Cardiac septum (tissue), 1 donor: ENCODE measurements at places on chromosomes 5 and 9.

- DNase-seq = peak; percentile 41
Measured at GRCh38 chr5:178296066-178296465, 63.5 kb upstream of the PHYKPL start.

- DNase-seq = no peak
Measured at GRCh38 chr5:149729150-149729549, 960 bp upstream of the PPARGC1B start.

DNA sequence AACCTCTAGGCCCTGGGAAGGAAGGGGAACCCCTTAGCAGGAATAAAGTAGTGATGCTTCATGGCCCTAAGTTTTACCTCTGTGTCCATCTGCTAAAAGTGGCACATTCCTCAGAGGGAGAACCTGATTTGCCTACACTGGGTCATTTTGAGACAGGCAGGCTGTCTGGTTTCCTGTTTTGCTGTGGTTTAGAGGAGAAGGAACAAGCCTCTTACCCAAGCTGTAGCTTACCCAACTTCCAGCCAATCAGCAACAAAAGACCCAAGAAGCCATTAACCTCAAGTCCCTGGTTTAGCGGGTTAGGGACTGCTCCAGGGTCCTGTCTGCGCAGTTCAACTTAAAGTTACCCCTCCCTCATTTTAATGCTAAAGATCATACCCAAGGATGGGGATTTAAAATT is 411.0 kb downstream of the MAT2B start:
- DNase-seq = no peak

DNA sequence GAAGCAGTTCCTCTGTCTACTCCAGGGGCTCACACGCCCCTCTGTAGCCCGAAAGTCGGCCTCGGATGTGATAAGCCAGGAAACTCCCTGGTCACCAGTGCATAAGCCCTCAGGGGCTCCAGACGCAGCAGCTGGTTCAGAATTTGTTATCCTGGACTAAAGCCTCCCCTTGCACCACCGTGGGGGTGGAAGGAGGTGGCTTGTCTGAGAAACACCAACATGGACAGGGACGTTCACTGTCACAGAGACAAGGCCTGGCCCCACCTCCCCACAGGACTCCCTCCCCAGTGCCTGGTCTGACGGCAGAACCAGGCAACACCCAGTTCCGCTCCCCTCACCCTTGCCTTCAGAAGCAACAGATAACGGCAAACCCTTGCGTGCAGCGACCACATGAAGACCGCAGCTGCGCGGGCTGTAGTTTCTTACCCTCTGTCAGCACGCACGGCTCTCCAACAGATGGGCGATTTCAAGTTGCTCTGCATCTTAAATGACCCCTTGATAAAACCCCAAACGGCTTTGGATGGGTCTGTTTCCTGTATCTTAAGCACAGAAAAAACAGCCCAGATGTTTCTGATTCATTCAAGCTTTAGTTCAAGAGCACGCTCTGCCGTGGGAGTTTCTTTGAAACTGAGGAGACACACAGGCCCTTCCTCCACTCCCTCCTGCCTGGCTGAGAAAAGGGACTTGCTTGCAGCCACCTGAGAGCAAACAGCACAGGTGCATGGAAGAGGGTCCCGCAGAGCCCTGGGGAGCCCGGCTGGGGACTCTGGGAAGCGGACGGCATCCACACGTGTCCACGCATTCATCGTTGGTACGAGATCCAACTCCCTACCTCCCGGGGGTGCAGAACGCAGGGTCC is 44.7 kb upstream of the NKD2 start:
- peak; percentile 74 for DNase-seq

DNA sequence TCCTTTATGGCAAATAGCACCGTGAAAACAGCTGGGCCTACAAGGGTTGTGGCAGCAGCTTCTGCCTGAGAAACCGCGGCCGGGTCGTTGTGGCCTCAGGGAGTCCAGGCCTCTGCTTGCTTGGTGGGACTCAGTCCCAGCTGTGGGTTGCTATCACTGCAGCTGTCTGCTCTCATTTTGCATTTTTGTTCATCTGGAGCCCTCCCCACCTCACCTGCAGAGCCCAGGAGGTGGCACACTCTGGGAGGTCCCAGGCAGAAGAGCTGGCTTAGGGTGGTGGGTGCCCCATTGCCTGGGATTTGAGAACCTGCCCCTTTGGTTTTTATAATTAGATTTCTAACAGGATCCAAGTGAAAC is 138.4 kb downstream of the GADD45G start:
- no peak for DNase-seq

DNA sequence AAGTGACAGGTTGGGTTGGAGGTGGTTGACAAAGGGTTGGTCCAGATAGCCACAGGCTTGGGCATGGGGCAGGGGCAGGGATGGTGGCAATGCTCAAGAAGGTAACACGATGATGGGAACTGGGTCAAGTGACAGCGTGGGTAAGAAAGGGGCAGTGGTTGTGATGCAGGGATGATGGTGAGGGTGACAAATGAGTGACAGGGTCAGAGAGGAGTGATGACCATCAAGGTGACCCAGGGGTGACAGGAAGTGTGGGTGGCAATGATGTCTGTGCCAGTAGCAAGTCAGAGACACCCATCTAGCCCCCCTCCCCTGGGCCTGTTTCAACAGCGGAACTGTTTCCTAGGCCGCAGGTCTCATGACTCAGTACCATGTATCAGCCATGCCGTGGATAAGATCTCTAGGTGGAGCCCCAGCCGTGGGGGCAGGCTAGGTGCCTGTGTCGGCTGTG is 20.5 kb downstream of the AQP3 start:
- DNase-seq = no peak

DNA sequence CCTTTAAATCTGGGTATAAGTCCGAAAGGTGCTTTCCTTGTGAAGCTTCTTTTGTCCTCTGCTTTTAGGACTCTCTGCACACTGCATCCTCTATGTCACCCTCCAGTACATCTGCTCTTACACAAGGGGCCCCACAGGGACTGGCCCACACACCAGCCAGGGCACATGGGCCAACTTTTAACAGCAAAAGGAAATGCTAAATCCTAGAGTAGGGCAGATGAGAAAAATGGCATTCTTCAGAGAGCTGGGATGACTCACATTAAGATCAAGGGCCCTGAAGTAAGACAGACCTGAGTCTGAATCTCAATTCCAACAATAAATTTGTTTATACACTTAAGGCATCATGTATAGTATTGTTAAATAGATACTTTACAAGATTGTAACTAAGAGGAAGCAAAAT is 40.3 kb upstream of the CDKN2B start:
- DNase-seq = no peak

DNA sequence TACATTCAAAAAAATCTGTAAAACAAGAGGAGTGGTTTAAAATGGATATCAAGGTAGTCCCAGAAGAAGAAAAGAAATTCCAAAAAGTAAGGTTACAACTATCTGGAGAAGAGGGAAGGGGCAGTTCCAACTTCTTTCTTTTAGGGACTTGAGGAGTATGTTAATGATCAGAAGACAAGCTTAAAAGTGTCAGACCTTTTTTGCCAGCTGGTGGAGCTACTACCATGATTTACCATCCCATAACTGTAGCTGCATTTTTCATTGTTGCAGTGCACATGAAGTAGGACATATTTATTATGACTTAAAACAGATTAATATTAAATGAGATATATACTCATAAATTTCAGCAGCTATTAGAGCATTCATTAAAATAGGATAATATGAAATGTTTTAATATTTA is 158.5 kb upstream of the RGS7BP start:
- DNase-seq = no peak

GRCh38 chr5:3131161-3131560 is 379.7 kb upstream of the IRX2 start:
- DNase-seq = no peak

DNA sequence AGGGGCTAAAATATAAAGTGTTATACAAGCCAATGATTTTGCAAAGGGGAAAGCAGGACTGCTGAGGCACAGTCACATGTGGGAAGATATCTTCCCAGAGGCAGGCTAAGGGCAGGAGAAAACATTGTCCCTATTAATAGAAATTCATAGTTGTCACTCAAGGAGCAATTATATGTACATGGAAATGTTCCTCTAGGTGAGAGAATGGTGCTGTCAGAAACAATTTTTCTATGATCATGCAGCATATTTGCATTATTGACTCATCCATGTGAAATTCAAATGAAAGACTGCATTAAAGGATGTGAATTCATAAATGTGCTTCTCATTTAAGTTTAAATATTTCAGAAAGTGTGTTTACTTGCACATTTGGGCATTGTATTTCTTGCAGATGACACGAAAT is 775.9 kb upstream of the CDH9 start:
- DNase-seq = no peak

DNA sequence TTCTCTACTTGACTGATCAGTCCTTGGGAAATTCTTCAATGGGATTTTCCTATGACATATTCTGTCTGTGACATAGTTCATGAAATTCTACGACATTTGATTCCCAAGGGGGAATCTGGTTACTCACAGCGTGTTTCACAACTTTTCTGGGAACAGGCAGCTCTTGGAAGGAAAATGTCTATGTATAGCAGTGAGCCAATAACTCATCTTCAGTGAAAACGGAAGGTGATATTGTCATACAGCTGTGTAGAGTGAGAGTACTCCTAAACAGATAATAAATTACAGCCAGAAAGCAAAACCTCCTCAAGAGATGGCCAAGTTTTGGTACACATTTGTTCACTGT is 91.4 kb downstream of the C9orf152 start:
- DNase-seq = no peak

DNA sequence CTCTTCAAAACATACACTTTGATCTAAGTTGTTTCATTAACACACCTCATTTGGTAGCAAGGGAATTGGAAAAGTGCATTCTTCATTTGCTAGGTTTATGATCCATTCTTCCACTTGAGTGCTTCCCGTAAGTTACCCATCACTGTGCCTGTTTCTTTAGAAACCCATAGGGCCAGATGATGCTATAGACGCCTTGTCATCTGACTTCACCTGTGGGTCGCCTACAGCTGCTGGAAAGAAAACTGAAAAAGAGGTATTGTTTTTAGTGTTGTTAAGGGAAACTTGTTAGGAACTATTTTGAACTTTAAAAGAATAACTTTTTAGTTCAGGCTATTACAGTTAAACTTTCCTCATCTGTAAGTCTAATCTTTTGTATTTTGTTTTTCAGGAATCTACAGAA is 66.6 kb downstream of the ERAP1 start:
- DNase-seq = no peak

- no peak for DNase-seq
Measured at GRCh38 chr9:117763314-117763713, 59.1 kb downstream of the TLR4 start.

DNA sequence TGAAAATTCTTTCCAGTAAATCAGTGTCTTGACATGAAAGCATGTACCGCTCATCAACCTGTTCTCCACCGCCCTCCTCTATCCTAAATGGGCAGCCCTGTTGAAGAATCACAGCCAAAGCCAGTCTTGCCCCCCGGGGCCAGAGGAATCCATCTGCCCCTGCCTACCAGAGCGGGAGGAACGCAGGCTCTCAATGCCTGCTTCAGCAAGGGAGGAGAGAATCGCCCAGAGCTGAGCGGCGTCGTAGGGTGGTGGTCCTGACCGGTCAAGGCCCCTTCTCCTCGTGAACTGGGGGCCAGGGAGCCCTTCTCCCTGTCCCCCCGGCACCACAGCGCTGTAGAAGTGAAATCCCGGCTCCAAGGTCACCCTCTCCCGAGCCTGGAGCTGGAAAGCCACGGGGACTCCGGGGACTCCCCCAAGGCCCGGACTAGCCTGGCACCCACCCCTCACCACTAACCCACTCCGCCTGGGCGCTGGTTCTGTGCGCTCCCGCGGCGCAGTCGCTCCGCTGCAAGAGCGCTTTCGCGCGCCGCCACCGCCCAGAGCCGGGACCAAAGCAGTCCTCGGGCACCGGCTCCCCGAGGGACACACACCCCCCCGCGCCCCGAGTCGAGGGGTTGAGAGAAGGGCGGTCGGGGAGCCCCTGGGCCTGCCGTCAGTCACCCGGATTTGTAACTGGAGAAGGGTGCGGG is 718 bp upstream of the TMEM215 start:
- no peak for DNase-seq

- no peak for DNase-seq
Measured at GRCh38 chr9:78691542-78691941, 394.6 kb downstream of the PSAT1 start.

- DNase-seq = no peak
Measured at GRCh38 chr9:107994648-107995047, 505.1 kb upstream of the KLF4 start.

GRCh38 chr5:113276001-113276400 is 158.8 kb downstream of the TSSK1B start:
- DNase-seq = no peak

GRCh38 chr5:157266286-157267007 is 524 bp downstream of the CYFIP2 start:
- DNase-seq = no peak

GRCh38 chr5:148912714-148913398 is 86.4 kb downstream of the ADRB2 start:
- DNase-seq = no peak

DNA sequence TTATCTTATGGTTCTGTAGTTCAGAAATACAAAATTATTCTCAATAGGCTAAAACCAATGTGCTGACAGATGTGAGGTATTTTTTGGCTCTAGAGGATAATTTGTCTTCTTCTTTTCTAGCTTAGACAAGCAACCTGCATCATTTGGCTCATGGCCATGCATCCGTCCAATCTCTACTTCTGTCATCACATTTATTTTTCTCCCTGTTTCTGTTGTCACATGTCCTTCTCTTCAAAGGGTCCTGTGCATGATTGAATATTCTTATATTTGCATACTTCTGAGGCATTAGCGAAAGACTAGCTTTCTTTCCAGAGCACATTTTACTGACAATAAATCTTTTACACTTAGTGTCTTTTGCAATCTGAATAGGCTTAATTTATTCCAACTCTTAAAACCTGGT is 564.7 kb downstream of the CDH10 start:
- no peak for DNase-seq

DNA sequence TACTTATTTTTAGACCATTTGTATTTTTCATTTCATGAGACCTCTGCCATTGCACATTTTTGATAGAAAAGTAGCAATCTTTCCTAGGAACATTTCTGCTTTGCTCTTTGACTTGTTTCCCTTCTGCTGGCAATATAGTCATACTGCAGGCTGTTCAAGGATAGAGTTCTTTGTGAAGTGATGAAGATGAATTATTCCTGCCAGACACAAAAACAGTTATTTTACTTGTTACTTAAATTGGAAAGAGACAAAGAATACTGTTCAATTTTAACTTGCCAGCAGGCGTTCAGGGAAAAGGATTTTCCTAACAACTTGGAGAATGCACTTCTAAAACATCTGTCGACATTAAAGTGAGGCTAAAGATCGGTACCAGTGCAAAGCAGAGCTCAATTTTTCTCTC is 251.7 kb upstream of the ACTBL2 start:
- no peak for DNase-seq

GRCh38 chr9:113589890-113590289 is 126.4 kb downstream of the RGS3 start:
- DNase-seq = no peak

DNA sequence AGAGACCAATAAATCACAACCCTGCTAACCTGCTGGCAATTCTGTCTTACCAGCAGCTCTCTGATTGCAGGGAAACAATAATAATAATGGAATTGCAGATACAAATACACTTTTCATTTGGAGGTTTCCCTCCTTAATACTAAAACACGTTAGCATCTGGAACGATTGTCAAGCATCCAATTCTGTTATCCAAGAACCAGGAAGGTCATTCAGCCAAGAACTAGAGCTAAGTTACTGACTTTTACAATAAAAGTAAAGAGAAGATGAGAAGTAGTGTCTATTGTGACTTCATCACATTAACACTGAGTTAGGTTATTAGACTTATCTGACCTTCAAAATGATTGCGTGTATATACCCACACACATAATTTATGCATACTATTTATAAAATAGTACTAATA is 335.6 kb downstream of the BRINP1 start:
- DNase-seq = no peak

GRCh38 chr5:75964008-75964407 is 119.2 kb upstream of the SV2C start:
- no peak for DNase-seq

- no peak for DNase-seq
Measured at GRCh38 chr5:80194468-80194867, 61.4 kb downstream of the SERINC5 start.
